ENCODE measurements at places on chromosomes 11 and 22. TPM values are rescaled to one million over a fixed set of nuclear protein-coding genes. Genes with fewer than 3 reads are reported as not detected.

GRCh38 chr11:42996421-42997307 lies 315.1 kb upstream of the API5 start:
- DNase-seq = no peak

GRCh38 chr22:48570912-48571311 lies 1256.8 kb downstream of the BRD1 start:
- no peak for DNase-seq

- peak; percentile 39 for DNase-seq
These were observed 28.8 kb downstream of the TOB2 start for GRCh38 chr22:41417622-41418390.

DNA sequence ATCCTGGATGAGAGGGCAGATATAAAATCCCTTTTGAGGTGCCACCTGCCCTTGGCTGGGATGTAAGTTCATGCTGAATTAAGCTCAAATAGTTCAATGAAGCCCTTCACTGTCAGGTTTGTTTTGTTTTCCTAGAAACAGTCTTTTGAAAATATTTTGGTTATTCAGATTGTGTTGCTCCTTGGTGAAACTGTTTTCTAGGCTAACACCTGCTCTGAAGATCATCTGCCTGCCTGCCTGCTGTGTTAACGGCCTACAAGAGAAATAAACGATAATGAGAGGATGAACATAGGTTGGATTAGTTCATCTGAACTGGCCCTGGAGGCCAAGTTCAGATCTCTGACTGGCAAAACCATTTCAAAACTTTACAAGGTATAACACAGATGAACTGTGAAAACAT lies 67.4 kb downstream of the ZBTB44 start:
- no peak for DNase-seq

CDC45 gene
- polyA plus RNA-seq = 11.2 TPM

ZBTB16 gene
- polyA plus RNA-seq = 11.0 TPM

ART1 gene
- not detected for polyA plus RNA-seq

Data from cardiac muscle cell (in vitro differentiated cells and primary cell).